ENCODE measurements at places on chromosomes 5 and 9. TPM values are rescaled to one million over a fixed set of nuclear protein-coding genes. Genes with fewer than 3 reads are reported as not detected.
A peak's percentile ranks its signal among the peaks of the same experiment; 100 is the strongest.

- DNase-seq = no peak
Observed at GRCh38 chr9:133560311-133560710, 25.8 kb downstream of the ADAMTSL2 start.

DNA sequence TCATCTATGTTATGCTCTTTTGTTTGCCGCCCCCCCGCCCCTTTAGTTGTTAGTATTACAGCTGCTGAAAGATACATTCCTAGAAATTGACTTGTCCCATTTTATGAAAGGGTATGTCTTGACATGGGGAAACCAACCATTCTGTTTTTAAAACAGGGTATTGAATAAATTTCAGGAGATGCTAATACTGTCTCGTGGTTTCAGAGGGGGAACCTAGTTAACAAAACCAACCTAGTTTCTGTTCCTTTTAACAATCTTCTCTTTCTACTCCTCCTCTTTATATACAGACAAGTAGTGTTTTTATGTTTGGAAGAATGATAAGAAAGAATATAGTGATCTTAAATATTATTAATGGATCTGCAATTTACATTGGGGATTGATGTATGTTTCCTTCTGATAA, 3.5 kb downstream of the PIP5K1B start:
- DNase-seq = no peak

GRCh38 chr5:109388407-109388806, 21.4 kb downstream of the PJA2 start:
- DNase-seq = no peak

DNA sequence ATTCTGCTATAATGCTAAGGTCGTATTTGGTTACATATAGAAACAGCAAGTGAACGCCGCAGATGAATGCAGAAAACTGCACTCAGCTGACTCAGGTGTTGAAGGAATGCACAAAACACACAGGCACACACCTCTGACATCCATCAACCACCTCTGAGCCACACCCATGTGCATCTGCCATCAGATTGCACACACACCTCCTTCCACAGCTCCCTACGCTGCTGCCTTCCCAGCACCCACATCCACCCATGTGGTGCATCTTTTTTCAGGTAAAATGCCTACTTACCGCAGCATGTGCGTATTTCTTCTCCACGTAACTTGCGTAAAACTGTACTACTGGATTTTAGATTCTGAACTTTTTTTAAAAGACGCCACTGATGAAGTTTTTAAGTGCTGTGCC, 7.1 kb downstream of the STK10 start:
- no peak for DNase-seq

DNA sequence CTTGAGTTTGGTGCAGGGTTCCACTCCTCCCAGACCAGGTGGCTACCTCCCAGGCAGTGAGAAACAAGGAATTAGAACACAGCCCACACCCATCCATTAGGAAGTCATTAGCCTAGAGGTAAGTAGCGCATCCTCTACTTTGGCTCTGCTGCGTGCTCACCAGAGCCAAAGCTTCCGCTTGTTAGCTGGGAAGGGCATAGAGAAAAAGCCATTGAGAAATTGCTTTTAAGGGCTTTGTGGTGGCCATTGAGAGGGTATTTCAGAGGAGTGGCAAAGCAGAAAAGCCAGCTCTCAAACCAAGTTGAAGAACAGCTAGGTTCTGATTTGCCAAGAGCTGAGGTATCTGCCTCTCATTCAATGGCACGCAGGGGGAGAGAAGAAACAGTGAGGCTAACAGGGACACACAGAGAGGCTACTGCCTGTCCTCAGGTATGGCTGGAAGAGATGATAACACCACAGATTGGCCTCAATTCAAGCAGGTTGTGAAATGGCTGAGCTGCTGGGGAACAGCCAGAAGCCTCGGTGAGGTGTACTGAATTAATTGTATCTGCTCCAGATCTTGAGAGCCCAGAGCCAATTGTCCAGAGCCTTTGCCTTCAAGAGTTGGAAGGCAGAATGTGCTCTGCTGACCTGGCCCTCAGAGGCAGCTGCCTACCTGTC, 119.4 kb downstream of the NTRK2 start:
- no peak for DNase-seq

DNA sequence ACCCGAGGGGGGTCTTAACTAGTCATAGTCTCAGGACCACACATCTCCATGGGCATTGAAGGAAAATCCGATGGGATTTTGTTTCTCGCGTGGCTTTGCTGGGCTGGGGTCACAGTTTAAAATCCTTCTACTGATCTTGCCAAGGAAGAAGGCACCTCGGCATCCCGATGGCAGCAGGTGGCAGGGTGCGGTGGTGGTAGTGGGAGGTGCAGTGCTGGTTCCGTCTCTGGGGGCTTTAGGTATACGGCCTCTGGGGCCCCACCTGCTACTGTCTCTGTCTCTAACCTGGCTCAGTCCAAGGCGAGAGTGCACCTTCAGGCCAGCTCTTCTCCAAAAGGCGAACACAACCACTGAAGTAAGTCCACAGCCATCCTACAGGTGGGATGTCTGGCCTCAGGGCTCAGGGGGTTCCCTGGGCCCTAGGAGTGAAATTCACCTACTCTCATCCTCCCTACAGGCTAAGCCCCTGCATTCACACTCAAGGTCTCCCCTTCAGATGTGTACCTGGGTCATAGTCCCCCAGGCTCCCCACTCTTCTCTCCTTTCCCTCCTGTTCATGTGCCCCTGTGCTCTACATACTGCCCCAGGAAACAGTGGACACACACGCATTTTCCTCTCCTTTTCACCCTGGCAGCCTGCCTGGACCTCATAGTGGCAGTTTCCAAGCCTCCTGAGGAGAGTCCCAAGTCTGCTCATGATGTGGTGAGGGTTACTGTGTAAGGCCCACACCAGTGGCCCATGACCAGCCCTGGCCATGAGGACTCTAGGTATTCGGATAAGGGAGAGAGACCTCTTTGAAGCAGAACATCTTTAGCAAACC, 736 bp upstream of the FCN2 start:
- no peak for DNase-seq

The SHLD3 gene
- 0.69 TPM for total RNA-seq

- DNase-seq = no peak
Observed at GRCh38 chr9:18910916-18911315, 122.1 kb downstream of the SAXO1 start.

The HAVCR1 gene
- not detected for total RNA-seq

DNA sequence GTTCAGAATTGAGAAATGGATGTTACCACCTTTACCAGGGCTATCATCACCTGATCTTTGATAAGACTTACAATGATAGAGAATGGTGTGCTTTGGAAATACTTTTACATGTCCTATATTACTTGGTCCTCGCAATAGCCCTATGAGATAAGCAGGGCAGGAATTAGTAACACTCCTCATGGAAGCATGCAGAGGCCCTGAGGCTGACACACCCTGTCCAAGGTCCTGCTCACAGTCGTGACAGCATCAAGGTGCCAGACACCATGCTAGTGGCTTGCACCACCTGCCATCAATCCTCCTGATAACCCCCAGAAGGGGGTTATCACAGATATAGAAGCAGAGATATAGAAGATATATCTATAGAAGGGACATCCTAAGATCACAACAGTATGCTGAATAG, 216.8 kb upstream of the TBC1D2 start:
- no peak for DNase-seq

- no peak for DNase-seq
Observed at GRCh38 chr9:118529210-118529609, 825.0 kb downstream of the TLR4 start.

DNA sequence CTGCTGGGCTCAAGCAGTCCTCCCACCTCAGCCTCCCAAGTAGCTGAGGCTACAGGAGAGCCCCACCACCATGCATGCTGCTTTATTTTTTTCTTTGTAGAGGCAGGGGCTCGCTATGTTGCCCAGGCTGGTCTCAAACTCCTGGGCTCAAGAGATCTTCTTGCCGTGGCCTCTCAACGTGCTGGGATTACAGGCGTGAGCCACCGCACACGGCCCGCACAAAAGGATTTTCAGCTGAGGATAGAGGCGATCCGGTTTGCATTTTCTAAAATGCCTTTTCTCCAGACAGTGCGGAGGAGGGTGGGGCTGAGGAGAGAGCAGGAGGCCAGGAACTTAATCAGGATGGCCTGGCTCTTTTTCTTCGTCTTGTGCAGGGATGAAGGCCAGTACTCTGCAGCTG, 6.9 kb downstream of the HRH2 start:
- DNase-seq = no peak

- no peak for DNase-seq
Observed at GRCh38 chr5:126348855-126349635, 74.2 kb upstream of the GRAMD2B start.

The GARIN3 gene
- total RNA-seq = not detected

DNA sequence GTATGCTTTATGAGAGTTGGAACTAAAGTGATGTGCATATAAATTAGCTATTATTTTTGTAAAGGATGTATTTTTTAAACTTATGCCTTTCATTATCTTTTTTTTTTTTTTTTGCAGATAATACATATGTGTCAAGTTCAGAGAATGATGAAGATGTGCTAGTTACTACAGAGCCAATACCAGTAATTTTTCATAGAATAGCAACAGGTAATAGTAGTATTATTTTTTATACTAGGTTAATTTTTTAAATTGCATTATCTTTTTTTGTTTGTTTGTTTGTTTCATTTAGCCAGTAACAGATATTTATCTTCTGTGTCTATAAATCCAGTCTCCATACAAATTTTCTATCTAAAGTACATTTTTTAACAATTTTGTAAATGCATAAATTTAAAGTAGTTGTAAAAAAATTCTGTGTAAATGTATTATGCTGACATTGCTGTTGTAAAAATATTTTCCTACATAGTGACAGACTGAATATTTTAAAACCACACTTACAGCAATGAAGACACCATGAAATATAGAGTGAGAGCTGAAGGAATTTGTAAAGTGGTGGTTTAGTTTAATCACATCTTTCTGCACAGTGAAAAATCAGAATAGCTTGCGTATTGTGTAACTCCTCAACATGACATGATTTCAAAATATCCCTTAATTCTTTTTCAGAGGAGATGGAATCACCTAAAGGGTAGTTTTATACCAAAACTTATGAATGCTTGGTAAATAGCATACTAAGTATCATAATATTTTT, 93.3 kb downstream of the PARP8 start:
- no peak for DNase-seq

- DNase-seq = no peak
Observed at GRCh38 chr5:155282503-155283107, 269.1 kb downstream of the KIF4B start.

DNA sequence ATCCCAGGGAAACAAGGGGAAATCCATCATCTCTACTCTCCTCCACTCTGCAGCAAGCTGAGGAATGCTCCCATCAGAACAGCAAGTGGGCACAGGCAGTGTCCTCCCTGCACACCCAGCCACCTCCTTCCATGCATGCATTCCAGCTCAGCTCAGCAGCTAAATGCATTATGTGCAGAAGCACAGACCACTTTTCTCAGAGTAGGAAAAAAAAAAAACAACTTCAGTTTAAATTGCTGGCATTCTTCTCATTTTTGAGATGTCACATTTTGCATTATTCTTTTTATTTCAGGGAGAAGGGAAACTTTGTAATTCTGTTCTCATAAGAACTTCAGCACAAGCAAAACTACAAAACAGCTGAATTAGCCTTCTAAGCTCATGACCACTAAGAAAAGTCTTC, 312.2 kb downstream of the SEMA5A start:
- DNase-seq = no peak

DNA sequence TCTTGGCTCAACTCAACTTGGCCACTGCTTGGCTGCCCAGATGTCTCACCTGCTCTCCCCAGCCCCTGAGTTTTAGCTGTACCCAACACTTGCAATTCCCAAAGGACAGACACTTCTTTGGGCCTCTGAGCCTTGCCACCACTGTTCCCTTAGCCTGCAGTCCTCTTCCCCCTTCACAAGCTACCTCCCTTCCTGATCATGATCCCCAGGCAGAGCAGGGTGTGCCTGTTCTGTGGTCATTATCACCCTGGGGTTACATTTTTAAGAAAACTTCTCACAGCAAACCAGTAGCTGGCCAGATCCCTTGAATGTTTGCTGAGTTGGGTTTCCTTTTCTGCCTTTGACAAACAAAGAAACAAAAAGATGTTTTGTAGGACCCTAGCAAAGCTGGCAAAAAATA, 87.5 kb upstream of the PRRC1 start:
- no peak for DNase-seq

GRCh38 chr5:180390441-180391190, 37.5 kb upstream of the GFPT2 start:
- DNase-seq = no peak

- no peak for DNase-seq
Observed at GRCh38 chr5:74816875-74817274, 49.3 kb downstream of the FAM169A start.

- no peak for DNase-seq
Observed at GRCh38 chr5:151504006-151504405, 56.6 kb downstream of the SLC36A1 start.

DNA sequence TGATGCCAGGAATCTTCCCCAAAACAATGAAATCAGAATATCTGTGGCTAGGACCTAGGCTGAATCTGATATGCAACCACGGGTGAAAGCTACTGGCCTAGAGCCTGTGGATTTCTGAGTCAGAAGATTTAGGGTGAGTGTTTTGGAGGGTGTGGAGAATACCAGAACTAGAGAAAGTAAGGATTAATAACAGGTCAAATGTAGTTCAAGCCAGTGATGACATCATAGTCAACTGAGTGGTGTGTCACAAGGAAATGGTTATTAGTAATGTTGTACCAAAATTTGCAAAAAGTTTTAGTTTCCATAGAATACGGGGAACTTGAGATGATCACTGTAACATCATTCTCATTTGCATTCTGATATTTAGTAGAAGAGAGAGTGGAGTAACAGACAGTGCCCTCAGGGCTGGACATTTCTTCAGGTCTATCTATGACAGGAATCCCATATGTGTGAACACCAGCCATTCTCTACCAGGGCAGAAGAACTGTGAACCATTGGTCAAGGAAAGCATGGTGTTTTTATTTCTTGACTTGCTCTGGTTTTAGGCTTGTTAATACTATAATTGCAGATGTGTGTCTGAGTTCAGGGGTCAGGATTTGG, 3.7 kb downstream of the GALNT12 start:
- DNase-seq = no peak

- no peak for DNase-seq
Observed at GRCh38 chr5:122959740-122960445, 76.6 kb downstream of the PPIC start.

- peak; percentile 31 for DNase-seq
Observed at GRCh38 chr5:58437661-58438060, 22.2 kb downstream of the PLK2 start.

DNA sequence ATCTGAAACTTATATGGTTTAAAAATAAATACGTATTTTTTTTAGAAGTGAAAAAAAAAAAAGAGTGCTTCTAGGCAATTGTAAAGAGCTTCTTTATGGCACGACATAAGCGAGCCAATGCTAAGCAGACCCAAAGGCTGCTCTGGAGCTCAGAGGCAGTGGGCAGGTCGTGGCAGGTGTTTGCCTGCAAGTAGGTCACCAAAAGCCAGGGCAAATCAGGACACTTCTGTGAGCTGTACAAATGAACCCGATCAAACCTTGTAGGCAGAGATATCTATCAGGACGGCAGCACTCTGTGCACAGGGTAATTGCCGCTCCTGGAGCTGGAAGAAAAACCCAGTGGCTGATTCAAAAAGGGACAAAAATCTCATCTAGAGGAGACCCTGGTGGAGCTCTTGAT, 75.9 kb downstream of the IRX2 start:
- no peak for DNase-seq

DNA sequence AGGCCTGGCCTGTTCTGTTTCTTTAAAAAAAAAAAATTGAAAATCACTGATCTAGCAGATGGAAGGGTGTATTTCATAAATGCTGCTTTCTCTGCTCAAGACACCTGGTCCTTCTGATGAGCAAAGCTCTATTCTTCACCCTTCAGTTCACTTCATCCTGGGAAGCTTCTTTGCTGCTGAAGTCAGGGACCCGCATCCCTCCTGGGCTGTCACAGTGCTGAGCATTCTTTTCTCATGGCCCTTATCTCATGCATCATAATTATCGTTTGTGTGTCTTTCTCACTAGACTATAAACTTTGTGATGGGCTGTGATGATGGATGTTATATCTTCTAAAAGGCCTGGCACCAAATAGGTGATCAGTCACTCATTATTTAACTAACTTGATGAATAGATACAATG, 461.0 kb downstream of the GADD45G start:
- no peak for DNase-seq

Measured in pancreas (tissue), 10 donors.